ENCODE measurements at places on chromosomes 16 and 17.
A peak's percentile ranks its signal among the peaks of the same experiment; 100 is the strongest.

GRCh38 chr16:88681709-88682451, 4.4 kb downstream of the SNAI3 start:
- DNase-seq, result no peak

DNA sequence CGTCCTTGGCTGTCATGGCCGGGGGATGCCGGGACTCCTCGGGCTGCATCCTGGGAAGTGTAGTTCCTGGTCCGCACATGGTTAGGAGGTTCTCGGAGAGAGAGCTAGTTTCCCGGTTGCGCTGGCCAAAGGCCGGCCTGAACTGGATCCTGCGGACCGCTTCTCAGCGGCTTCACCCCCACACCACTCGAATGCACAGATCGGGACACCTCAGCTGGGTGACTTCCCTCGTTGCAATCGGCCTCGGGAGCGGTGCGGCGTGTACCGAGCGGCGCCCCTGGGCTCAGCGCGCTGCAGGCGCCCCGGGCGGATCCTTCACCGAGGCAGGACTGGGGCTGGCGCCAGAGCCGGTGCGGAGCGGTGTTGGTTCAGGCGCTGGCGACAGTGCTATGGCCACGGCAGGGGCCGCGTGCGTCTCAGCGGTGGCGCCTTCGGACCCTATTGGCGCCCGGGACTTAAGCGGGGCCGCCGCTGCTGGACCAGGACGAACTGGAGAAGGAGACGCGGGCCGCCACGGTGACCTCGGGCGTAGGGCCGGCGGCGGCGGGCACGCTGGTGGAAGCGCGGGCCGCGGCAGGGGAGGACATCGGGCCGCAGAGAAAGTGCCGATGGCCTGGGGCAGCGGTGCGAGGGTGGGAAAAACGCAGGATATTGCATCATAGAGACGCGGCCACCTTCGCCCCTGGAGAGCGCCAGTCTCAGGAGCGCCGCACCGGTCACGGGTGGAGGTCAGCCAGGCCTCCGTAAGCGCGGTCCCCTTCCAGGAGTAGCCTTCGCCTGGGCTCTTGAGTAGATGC, 11.4 kb downstream of the ZNF629 start:
- DNase-seq, result peak; percentile 29

DNA sequence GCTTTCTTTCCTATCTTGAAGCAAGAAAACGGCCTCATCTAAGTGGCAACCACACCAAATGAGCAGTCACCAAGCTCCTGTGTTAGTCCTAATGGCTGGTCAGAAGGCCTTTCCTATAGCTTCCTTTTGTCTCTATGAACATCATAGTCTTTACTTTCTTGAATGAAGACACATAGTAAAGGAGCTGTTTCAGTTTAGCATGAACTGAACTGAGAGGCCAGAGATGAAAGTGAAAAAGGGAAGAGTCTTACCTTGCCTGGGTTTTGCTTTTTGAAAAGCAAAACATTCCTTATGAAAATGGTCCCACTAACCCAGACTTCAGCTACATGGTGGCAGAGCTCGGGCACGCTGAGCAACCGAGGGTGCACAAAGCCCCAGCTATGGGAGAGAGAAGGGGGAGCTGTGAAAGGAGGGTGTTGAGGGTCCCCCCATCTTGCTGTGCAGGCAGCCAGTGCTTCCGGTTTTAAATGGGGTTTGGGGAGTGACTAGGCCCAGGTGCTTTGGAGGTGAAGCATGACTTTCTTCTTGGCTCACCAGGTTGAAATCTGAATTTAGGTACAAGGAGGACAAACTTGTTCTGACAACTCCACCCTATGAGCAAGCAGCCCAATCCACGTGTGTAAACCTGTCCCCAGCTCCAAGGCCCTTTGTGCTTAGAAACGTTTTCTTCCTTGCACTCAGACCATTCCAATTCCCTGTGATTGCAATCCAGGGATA, 9.1 kb upstream of the PSMC3IP start:
- no peak for DNase-seq

- DNase-seq, result no peak
These were observed 284.4 kb upstream of the MON1B start for GRCh38 chr16:76906552-76906951.

DNA sequence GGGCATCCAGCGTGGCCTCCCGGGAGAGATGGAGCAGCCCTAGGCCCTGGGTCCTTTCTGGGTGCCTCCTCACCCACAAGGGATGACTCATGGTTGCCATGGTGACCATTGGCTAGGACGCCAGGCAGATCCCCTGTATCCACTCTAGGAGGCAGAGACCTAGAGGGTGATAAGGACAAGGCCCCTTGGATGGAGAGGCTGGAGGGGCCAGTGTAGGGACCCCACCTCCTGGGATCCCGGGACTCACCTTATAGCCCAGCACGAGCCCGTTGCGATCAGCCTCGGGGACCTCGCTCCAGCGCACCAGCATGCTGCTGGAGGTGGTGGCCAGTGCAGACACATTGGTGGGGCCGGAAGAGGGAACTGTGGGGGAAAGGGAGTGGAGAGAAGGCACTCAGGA, 82.2 kb upstream of the CDC42EP4 start:
- no peak for DNase-seq

DNA sequence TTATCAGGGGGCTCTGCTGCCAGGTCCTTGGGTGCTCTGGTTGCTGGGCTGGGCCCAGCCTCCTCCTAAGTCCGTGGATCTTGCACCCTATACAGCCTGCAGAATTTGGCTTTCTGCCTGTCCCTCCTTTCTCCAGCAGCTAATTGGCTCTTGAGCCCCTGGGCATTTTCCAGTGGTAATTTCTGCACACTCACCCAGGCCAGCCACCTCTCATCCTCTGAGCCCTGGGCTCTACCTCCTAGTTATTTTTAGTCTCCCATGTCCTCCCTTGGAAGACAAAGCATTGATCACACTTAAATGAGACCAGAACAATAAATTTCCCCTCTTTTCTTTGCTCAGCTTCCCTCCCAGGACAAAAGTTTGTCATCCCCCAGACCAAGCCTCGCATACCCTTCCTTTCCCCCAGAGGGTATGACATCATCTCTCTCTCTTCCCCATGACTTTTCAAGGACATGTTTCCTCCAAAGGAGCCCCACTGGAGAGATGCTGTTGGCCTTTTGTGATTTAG, 38.1 kb downstream of the C17orf75 start:
- no peak for DNase-seq

DNA sequence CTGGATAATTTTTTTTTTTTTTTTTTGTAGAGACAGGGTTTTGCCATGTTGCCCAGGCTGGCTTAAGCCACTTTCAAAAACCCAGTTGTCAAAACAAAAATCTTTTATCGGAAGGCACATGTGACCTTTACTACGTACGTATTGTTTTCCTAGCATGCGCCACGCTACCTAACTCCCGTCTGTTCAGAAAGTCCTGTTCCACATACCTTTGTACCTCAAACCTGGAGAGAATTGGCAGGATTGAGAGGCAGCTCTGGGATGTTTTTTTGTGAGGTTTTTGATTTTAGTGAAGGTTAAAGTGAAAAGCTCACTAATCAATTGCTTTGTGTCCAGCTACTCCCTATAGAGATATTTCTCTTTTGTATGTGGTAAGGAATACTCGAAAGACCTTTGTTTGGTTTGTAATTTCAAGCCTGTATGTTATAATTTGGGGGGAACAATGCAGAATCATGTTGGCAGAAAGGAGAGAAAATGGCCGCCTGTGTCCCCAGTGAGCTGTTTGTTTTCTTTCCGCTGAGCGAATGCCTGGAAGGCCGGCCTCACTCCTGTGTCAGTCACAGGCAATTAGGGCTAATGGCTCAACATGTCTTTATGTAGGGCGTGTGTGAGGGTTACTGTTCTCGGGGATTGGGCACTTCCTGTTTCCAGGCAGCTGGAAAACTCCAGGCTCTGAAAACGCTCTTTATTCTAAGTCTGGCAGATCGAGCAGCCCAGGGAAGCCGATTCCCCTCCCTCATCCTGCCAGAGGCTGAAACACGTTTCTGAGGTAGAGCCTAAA, 60.8 kb upstream of the CLEC18A start:
- DNase-seq, result no peak

DNA sequence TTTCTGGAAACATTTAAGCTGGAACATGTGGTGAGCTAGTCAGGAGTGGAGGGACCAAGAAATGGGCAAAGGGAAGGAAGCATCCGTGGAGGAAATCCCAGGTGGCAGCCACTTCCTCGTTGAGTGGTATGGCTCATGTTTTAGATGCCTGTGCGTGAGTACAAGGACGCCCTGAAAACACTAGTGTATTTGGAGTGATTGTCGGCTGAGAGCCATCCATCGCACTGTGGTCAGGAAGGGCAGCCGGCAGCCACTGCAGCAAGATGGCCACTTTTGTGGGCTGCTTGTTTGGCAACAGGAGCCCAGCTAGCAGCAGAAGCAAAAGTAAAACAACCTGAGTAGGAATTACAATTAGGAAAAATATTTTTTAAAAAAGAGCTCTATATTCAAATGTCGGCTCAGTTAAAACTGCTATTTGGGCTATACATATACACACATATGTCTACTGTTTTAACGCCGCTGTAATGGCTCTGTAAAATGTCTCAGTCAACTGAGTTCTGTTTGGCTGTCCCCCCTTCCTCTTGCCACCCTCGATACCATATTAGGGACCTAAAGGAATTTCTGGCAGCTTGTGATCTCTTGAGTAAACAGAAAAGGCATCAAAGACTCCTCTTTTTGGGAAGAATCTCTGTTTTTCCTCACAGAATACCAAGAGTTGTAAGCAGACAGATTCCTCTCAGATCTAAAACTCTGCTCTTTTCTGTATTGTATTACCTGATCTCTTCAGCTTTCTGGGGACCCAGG, 39.2 kb downstream of the BRD7 start:
- no peak for DNase-seq

DNA sequence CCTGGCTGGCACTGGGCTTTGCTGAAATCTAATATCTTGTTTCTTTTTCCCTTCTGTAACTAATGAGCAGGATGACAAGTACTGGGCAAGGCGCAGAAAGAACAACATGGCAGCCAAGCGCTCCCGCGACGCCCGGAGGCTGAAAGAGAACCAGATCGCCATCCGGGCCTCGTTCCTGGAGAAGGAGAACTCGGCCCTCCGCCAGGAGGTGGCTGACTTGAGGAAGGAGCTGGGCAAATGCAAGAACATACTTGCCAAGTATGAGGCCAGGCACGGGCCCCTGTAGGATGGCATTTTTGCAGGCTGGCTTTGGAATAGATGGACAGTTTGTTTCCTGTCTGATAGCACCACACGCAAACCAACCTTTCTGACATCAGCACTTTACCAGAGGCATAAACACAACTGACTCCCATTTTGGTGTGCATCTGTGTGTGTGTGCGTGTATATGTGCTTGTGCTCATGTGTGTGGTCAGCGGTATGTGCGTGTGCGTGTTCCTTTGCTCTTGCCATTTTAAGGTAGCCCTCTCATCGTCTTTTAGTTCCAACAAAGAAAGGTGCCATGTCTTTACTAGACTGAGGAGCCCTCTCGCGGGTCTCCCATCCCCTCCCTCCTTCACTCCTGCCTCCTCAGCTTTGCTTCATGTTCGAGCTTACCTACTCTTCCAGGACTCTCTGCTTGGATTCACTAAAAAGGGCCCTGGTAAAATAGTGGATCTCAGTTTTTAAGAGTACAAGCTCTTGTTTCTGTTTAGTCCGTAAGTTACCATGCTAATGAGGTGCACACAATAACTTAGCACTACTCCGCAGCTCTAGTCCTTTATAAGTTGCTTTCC, 56.0 kb downstream of the HLF start:
- DNase-seq, result no peak

DNA sequence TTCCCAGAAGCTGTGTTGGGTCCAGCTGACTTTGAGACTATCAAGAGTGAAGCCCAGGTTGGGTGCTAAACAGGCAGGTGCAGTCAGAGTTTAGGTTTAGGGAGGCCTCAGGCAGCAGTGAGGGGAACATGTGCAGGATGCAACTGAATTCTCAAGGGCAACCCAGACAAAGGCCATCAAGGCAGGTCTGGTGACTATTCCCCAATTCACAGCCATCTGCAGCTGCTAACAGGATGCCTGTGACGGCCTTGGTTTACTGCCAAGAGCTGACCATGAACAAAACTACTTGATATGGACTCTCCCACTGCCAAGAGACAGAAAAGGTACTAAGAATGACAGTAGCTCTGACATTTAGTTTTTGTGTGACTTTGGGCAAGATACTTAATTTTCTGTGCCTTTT, 45.2 kb upstream of the BCAR1 start:
- DNase-seq, result no peak

DNA sequence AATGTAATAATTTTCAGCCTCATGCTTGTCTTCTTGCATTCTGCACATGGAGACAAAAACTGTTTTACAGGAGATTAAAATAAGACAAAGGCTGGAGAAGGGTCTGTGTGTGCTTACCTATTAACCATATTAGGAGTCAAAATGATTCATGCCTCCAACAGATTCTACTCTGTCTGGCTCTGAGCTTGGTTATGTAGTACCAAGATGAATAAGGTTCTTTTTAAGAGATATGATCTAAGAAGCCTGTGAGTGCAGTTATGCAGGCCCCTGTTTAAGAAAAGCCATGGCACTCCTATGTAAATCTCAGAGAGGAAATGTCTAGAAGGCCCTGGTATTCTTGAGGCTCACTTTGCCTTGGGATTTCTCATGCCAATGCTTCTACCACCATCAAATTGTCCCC, 486.6 kb upstream of the CDH11 start:
- no peak for DNase-seq

DNA sequence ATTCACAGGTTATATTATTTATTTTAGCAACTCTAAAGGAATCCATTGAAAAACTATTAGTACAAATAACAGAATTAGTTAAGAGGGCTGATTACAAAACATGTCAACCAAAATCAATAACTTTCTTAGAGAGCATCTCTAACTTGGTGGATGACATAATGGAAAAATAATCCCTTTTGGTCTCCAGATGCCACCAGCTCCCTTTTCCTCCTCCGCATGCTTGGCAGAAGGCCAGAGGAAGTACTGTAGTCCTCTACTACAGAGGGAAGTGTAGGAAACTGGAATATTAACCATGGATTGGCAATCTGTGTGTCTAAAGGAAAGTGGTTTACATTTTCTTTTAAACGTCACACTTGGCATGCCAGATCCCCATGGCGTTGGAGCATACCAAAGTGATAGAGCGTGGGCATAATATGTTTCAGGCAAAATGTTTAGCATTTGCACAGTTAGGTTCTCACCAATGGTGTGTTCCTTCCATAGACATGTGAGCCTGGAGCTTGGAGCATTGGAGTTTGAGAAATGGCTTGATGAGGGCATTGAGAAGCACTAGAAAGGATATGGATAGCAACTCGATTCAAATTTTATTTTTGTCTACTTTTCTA, 106.3 kb downstream of the PRKCB start:
- DNase-seq, result no peak

- no peak for DNase-seq
These were observed 40.2 kb downstream of the SLC7A5 start for GRCh38 chr16:87828907-87829621.

DNA sequence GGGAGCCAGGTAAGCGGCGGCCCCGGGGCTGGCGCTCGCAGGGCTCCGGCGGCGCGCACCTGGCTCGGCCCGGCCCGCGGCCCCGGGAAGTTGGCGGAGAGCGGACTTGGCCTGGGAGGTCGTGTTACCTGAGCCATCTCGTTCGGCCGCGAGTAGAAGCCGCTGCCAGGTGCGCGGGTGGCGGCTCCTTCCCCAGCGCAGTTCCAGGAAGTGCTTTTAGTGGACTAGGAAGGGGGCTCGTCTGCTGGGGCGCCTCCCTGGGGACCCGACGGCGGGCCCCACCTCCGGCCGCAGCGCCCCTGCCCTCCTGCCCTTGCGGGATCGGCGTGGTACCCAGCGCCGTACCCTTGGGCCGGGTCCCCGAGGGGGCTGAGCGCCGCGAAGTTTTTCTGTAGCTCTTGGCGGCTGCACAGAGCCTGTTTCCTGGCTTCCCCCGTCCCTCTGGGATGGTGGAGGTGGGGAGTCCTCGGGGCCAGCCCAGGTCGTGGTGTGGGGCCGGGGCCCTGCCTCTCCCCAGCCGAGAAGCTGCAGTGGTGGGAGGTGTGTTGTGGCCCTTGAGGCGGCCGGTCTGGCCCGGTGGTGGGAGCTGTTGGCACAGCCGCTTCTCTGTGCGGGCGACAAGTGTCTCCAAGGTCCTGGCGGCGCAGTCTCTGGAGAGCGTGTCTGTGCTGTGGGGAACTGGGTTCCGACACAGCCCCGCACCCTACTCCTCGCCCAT, 96.9 kb downstream of the RAB11FIP4 start:
- DNase-seq, result no peak

All from NCI-H1048 (cell line).